Breast epithelium (tissue), 4 donors: ENCODE measurements at places on chromosomes 1 and 21. TPM values are rescaled to one million over a fixed set of nuclear protein-coding genes. Genes with fewer than 3 reads are reported as not detected.

DNA sequence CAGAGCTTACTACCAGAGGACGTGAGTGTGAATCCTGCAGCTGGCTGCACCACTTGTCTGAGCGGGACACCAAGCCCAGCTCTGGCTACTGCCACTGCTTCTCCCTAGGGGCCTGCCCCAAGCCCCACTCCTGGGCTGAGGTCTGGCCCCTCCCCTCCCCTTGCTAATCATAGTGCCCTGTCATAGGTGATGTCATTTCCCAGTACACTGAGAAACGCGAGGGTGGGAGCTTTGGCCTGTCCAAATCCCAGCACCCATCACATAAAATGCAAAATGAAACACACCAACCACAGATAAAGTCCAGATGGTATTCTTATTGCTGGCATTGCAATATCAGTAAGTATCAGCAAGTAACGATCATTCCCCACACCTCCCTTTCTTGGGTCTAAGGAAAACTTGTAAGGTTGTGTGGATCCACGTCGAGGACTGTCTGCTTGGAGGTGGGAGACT lies 77.7 kb downstream of the TOMM20 start:
- no peaks in the 10 kb centered on the region for H3K36me3 ChIP-seq
- no peak overlapping the region for H3K4me3 ChIP-seq
- no peaks in the 10 kb centered on the region for H3K27me3 ChIP-seq
- no peak overlapping the region for H3K27ac ChIP-seq

- H3K27me3 ChIP-seq: no peaks in the 10 kb centered on the region
- H3K27ac ChIP-seq: peak overlapping the region; percentile 46
- H3K4me3 ChIP-seq: no peak overlapping the region
- H3K4me1 ChIP-seq: peaks cover 4% of the 10 kb centered on the region
- DNase-seq: no peak
These were observed 43.6 kb upstream of the SYNC start for GRCh38 chr1:32746130-32746529.

DNA sequence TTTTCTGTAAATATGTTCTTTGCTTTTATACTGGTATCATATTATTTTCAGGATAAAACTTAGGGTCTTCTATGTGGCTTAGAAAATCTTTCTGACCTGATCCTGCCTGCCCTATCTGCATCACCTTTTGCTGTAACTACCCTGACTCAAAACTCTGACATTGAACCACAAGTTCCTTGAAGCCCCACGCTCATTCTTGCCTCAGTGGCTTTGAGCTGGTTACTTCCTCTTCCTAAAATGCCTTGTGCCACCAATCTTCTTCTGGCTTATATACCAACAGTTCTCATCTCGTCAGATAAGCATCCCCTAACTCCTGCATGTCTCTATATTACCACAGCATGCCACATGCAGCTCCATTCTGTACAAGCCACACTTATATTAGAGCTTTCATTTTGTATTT lies 84.5 kb upstream of the LRRC7 start:
- no peaks in the 10 kb centered on the region for H3K36me3 ChIP-seq
- no peak overlapping the region for H3K27ac ChIP-seq
- no peaks in the 10 kb centered on the region for H3K27me3 ChIP-seq
- H3K4me1 ChIP-seq: no peaks in the 10 kb centered on the region

- no peaks in the 10 kb centered on the region for H3K27me3 ChIP-seq
- no peak for DNase-seq
- H3K27ac ChIP-seq: peak overlapping the region; percentile 63
- no peaks in the 10 kb centered on the region for H3K36me3 ChIP-seq
- H3K4me3 ChIP-seq: peak overlapping the region; percentile 8
- no peaks in the 10 kb centered on the region for H3K4me1 ChIP-seq
These were observed 138.1 kb downstream of the MIS18A start for GRCh38 chr21:32140604-32141317.

DNA sequence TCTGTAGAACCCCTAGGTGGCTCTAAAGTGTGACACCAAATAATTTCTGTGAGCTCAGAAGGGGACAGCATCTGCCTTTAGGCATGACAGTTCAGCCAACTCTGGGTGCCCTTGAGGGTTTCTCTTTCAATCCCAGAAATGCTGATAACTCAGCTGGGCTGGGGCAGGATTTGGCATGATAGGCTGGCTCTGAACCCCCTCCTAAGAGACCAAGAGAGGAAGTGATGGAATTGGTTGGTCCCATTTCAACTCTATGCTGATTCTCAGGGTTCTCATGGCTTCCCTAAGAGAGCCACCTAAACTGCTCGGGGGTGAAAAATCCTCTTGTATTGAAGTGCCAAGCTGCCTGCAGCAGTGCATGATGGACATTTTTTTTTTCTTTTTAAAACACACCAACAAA lies 28.5 kb upstream of the TMEM39B start:
- no peak overlapping the region for H3K27ac ChIP-seq
- H3K27me3 ChIP-seq: no peaks in the 10 kb centered on the region
- H3K4me1 ChIP-seq: no peaks in the 10 kb centered on the region
- H3K4me3 ChIP-seq: no peak overlapping the region

DNA sequence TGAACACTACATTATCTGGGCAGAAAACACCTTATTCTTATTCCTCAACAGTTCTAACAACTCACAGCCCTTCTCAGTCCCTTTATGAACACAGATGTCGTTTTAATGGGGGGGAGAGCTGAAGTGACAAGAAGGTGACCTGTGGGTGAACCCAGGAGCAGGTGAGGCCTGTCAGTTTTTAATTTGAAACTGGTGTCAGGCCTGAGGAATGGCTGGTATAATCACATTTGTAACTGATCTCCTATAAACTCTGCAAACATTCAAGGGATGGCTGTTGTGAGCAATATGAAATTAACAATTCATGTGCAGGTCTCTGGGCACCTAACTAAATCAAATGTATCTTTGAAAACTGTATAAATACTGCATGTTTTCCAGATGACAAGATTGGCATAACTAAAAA lies 362.1 kb upstream of the NR5A2 start:
- no peaks in the 10 kb centered on the region for H3K27me3 ChIP-seq
- H3K36me3 ChIP-seq: no peaks in the 10 kb centered on the region
- no peak for DNase-seq
- no peak overlapping the region for H3K4me3 ChIP-seq
- no peaks in the 10 kb centered on the region for H3K4me1 ChIP-seq
- no peak overlapping the region for H3K27ac ChIP-seq

DNA sequence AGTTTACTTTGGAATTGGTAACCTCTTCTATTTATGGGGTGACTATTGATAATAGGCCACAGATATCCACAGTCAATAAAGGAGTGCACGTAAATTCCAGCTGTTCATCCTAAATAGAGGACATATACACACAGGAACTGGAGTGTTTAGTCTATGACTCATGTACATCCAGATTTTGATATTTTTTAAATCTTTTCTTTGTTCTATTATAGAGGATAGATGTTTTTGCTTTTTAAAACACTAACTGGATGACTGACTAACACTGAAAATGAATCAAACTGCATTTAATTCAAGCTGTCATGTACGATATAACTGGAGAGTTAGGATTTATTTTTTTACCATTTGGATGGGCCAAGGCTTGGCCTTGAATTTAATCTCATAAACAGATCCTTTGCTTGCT lies 45.9 kb downstream of the RGL1 start:
- DNase-seq: no peak
- H3K36me3 ChIP-seq: no peaks in the 10 kb centered on the region
- H3K4me1 ChIP-seq: no peaks in the 10 kb centered on the region
- H3K27me3 ChIP-seq: no peaks in the 10 kb centered on the region
- H3K27ac ChIP-seq: no peak overlapping the region

DNA sequence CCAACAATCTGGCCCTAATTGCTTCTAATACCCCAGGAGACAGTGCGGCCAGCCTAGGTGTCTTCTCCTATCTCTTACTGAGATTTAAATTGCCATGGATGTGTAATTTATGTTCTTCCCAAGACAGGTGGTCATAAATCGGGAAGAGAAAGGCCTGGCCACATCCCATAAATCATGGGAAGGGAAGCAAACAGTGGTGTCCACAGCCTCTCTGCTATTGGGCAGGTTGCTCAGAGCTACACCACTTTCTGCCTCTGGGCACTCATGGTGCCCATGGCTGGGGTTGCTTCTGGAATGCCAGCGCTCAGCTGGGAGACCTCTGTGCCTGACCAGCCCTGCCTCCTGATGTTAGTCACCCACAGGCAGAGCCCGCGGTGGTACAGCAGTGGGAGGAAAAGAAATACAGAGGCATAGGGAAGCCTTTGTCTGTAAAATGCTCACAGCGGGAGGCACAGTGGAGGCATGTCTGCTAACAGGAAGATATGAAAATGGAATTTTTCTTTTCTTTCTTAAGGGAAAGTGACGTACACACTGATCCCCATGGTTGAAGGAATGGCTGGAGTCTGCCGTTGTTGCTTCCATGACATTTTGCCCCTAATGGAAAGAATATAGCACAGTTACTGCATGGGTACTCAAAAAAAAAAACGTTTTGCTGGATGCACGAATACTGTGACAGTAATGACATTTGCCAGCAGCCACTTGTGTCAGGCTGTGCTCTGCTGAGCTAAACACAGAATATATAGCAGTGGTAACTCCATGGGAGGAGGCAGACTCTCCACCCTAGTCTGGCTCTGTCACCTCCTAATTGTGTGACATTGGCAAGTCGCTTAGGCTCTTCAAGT lies 21.9 kb downstream of the MTARC1 start:
- no peaks in the 10 kb centered on the region for H3K36me3 ChIP-seq
- no peaks in the 10 kb centered on the region for H3K27me3 ChIP-seq
- DNase-seq: no peak
- no peaks in the 10 kb centered on the region for H3K4me1 ChIP-seq

DNA sequence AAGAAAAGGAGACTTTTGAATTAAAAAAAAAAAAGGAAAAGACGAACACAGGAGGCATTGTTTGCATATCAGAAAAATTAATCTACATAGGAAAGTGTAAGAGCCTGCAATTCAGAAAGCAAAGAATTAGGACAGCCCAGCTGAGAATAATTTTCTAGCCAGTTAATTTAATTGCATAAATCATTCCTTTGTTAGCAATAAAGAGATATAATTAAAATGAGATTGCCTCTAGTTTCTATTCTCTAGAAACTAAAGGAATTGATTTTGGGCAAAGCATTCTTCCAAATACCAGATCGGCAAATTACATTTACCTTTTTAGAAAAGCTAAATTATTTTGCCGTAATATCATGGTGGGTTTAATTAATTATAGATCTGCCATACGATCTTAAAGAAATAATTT lies 46.0 kb downstream of the NUF2 start:
- no peaks in the 10 kb centered on the region for H3K4me1 ChIP-seq
- no peaks in the 10 kb centered on the region for H3K27me3 ChIP-seq
- no peak for DNase-seq
- no peaks in the 10 kb centered on the region for H3K36me3 ChIP-seq
- H3K4me3 ChIP-seq: no peak overlapping the region

GRCh38 chr1:180185971-180186645 lies 31.4 kb downstream of the QSOX1 start:
- DNase-seq: no peak
- no peak overlapping the region for H3K4me3 ChIP-seq
- H3K27ac ChIP-seq: no peak overlapping the region
- H3K36me3 ChIP-seq: no peaks in the 10 kb centered on the region
- no peaks in the 10 kb centered on the region for H3K4me1 ChIP-seq

GRCh38 chr1:201021630-201022492 lies 1.7 kb downstream of the KIF21B start:
- H3K36me3 ChIP-seq: no peaks in the 10 kb centered on the region
- H3K4me1 ChIP-seq: no peaks in the 10 kb centered on the region
- no peak overlapping the region for H3K27ac ChIP-seq
- H3K4me3 ChIP-seq: no peak overlapping the region

DNA sequence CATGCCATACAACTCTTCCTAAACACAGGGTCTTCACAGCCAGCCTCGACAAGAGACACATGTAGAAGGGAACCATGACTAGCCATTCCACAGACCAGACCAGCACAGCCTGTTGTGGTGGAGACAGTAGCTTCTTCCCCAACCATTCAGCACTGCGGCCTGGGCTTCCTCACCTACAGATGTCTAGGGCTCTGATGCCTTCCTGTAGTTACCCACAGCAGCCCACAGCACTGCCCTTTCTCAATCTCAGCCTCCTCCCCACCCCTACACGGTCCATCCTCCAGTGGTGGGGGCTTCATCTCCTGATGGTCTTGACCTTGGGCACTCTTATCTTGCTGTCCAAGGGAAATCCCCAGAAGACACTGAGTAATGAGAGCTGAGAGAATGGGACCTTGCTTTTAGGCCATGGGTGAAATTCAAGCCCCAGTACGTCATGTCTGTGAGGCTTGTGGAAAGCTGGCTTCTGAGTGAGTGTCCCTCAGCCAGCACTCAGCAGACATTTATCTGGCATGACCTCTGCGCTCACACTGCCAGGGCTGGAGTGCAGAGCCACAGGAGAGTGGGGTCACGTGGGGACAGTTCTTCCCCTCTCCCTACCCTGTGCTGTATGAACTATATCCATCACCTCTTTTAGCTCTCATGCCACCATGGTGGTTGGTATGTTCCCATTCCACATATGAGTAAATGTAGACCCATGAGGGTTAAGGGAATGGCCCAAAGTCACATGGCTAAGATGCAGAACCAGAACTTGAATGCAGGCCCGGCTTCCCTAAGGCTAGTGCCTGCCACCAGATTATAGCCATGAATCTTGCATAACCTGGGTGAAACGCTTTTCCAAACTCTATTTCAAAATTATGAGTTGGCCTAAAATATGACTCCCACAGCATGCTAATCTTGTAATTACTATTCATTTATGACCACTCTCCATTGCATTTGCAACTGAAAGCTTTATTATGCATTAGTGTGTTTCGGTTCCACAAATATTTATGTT lies 104.7 kb downstream of the HIVEP3 start:
- no peak overlapping the region for H3K4me3 ChIP-seq
- no peaks in the 10 kb centered on the region for H3K4me1 ChIP-seq
- H3K27ac ChIP-seq: no peak overlapping the region
- no peaks in the 10 kb centered on the region for H3K27me3 ChIP-seq
- H3K36me3 ChIP-seq: no peaks in the 10 kb centered on the region

BLACAT1 gene
- not detected for total RNA-seq

PROK1 gene
- 42.9 TPM for total RNA-seq

MRPL20 gene
- total RNA-seq: 149 TPM

CA6 gene
- total RNA-seq: not detected

CBS gene
- 27.2 TPM for total RNA-seq

FBLIM1 gene
- total RNA-seq: 42.6 TPM

PCSK9 gene
- total RNA-seq: 0.15 TPM

NBPF6 gene
- 0.59 TPM for total RNA-seq
